ENCODE measurements at places on chromosomes 11 and 22. TPM values are rescaled to one million over a fixed set of nuclear protein-coding genes. Genes with fewer than 3 reads are reported as not detected.

DNA sequence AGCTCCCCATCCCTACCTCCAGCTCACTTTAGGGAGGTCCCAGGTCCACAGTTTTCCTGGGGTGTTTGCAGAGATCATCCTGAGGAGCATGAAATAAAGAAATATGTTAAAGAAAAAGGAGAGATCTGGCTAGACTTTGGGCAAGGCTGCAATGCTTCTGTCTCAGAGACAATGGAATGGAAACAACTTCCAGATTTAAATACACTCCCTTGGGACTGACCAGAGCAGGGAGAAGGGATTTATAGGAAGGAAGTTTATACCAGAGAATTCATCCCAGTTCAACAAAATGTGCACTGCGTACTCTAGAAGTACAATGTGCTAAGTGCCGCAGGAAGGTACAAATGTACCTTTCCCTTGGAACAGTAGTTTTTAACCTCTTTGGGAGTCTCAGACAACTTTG, 40.4 kb downstream of the ETS1 start:
- H3K27me3 ChIP-seq: no peaks in the 10 kb centered on the region
- peak overlapping the region; percentile 73 for H3K27ac ChIP-seq
- H3K4me1 ChIP-seq: peaks cover 33% of the 10 kb centered on the region

DNA sequence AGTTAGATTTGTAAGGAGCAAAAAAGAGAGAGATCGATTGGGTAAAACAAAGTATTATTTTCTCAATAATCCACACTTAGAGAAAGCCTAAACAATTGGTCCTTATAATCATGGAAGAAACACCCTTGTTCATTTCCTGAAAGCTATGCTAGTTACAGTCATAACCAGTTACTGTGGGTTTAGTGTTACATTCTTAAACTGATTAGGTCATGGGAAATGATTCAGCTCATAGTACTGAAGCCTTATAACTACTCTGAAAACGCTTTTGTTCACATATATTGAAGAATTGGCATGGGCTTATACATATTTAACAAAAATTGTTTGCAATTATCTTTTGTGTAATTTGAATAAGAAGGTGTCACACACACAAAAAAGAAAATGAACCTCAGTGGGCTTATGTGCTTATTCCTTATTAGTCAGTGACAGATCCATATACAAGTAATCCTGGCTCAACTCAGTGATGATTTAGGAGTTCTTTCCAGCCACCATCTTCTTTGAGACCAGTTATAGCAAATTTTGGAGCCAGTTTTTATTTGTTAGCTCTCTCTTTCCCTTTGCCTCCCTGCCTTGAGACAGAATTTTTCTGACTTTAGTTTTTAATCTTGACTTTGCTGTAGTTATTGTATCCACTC, 198.5 kb upstream of the CTSC start:
- H3K4me3 ChIP-seq: no peak overlapping the region
- H3K27me3 ChIP-seq: no peaks in the 10 kb centered on the region
- no peaks in the 10 kb centered on the region for H3K36me3 ChIP-seq
- DNase-seq: no peak
- H3K4me1 ChIP-seq: no peaks in the 10 kb centered on the region

DNA sequence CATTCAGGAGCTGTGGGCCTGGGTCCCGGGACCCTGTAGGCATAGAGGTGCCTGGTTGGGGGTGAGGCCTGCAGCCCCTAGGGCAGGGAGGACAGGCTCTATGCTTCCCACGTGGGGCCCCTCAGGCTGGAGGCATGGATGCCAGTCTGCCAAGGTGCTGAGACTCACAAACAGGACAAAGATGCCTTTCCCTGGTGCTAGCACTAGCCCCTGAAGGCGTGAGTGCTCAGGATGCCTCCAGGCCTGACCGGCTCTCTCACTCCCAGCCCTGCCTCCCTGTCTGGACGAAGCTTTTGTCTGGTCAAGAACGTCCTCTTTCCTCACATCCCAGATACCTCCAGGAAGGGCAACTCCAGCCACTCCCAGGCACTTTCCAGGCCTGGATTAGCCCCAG, 2.1 kb downstream of the CDC42BPG start:
- peaks cover 42% of the 10 kb centered on the region for H3K4me1 ChIP-seq
- no peaks in the 10 kb centered on the region for H3K27me3 ChIP-seq
- peaks cover 36% of the 10 kb centered on the region for H3K36me3 ChIP-seq
- H3K4me3 ChIP-seq: peak overlapping the region; percentile 50
- no peak for DNase-seq

Gene TRPM5
- total RNA-seq: 0.45 TPM

GRCh38 chr11:63838150-63838677, 696 bp upstream of the MARK2 start:
- peaks cover 50% of the 10 kb centered on the region for H3K4me1 ChIP-seq
- no peaks in the 10 kb centered on the region for H3K36me3 ChIP-seq
- DNase-seq: no peak
- peak overlapping the region; percentile 90 for H3K4me3 ChIP-seq
- peak overlapping the region; percentile 94 for H3K27ac ChIP-seq

- peaks cover 7% of the 10 kb centered on the region for H3K4me1 ChIP-seq
- H3K27ac ChIP-seq: no peak overlapping the region
- H3K4me3 ChIP-seq: no peak overlapping the region
- no peaks in the 10 kb centered on the region for H3K27me3 ChIP-seq
These were observed 52.0 kb downstream of the CBL start for GRCh38 chr11:119258180-119258579.

DNA sequence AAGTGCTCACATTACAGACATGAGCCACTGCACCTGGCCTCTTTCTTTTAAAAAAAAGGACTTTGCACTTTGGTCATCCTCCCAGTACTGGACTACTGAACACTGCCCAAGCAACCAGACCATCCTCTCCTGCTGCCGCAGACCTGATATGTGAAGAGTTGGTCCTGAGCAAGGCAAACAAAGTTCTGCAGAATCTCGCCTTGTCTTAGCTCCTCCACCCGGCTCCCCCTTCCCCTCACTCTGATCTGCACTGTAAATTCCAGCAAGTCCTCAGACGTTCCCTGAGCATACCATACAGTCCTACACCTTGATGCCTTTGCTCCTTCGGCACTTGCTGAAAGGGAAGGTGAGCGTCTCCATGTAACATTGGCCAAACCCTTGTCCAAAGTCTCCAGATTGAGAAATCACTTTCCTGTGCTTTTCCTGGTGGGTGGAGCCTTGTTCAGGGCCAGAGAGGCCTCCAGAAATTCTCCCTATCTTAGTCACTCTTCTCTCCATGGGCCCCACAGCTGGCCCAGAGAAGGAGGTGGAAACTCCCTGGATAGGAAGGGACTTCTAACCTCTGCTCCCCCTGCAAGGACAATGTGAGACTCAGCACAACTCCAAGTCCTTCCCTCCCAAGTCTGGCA, 47.0 kb upstream of the TIMP3 start:
- H3K27ac ChIP-seq: no peak overlapping the region
- peak; percentile 38 for DNase-seq
- H3K4me3 ChIP-seq: no peak overlapping the region

DNA sequence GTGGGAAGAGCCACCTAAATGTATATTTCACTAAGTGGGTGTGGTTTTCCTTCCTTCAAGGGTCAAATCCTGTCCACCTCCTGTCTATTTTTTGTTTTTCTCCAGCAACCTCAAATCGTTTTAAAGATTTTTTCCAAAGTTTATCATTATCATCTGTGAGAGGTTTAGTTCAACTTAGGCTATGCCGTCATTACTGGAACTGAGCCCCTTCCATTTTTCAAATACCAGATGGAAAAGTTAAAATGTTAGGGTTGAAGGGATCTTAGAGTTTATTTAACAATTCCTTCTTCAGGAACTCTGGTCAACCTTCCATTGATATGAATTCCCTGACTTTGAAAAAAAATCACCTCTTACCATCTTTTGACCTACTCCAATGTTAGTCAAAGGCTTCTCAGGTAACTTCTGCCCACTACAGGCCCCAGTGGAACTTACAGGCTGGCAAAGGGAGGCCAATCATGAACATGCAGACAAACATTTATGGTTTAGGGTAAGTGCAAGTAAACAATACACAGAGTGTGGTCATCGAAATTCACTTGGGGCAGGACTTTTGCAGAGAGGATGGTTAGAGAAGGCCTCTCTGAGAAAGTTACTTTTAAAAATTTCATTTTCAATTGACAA, 45.2 kb downstream of the SYN3 start:
- no peaks in the 10 kb centered on the region for H3K4me1 ChIP-seq
- DNase-seq: no peak
- no peaks in the 10 kb centered on the region for H3K27me3 ChIP-seq
- H3K36me3 ChIP-seq: no peaks in the 10 kb centered on the region
- H3K4me3 ChIP-seq: no peak overlapping the region

DNA sequence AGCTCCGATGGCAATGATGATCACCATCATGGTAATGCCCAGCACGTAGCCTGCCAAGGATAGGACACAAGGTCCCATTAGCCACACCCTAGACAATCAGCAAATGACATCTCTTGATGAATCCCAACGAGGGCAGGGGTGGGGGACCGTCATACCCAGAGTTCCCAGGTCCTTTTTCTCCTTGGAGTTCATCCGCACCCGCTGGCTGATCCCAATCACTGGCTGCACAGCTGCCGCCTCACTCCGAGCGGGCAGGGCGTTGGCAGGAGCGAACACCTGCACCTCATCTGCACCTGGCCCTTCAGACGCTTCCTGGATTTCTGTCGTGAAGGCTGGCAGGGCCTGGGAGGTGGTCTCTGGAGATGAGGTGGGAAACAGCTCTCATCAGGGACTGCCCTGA, 2.9 kb downstream of the PIK3IP1 start:
- peak; percentile 44 for DNase-seq
- peaks cover 64% of the 10 kb centered on the region for H3K4me1 ChIP-seq
- H3K27me3 ChIP-seq: no peaks in the 10 kb centered on the region
- peak overlapping the region; percentile 70 for H3K4me3 ChIP-seq
- H3K36me3 ChIP-seq: peaks cover 44% of the 10 kb centered on the region

GRCh38 chr11:2428322-2428795, 16.0 kb downstream of the TRPM5 start:
- peaks cover 7% of the 10 kb centered on the region for H3K27me3 ChIP-seq
- no peaks in the 10 kb centered on the region for H3K4me1 ChIP-seq
- no peak overlapping the region for H3K4me3 ChIP-seq
- DNase-seq: peak; percentile 86
- no peaks in the 10 kb centered on the region for H3K36me3 ChIP-seq

DNA sequence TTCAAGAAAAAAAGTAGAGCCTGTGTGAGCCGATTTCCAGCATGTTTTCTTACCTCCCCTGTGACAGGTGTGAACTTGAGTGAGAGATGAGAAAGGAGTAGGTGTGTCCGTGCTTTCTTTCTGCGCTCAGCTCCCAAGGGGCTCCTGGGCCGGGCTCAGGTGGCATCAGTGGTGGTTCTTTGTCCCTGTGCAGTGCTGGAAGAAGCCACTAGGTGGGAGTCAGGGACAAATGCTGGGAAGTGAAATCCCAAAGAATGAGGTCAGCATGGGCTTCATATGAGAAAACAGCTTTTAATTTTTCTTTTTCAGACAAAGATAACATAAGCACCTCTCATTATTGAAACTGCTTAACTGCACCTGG, 57.8 kb downstream of the PPFIBP2 start:
- H3K4me1 ChIP-seq: peaks cover 58% of the 10 kb centered on the region
- no peaks in the 10 kb centered on the region for H3K27me3 ChIP-seq
- no peak overlapping the region for H3K4me3 ChIP-seq
- H3K36me3 ChIP-seq: no peaks in the 10 kb centered on the region
- H3K27ac ChIP-seq: peak overlapping the region; percentile 80
- DNase-seq: peak; percentile 93

DNA sequence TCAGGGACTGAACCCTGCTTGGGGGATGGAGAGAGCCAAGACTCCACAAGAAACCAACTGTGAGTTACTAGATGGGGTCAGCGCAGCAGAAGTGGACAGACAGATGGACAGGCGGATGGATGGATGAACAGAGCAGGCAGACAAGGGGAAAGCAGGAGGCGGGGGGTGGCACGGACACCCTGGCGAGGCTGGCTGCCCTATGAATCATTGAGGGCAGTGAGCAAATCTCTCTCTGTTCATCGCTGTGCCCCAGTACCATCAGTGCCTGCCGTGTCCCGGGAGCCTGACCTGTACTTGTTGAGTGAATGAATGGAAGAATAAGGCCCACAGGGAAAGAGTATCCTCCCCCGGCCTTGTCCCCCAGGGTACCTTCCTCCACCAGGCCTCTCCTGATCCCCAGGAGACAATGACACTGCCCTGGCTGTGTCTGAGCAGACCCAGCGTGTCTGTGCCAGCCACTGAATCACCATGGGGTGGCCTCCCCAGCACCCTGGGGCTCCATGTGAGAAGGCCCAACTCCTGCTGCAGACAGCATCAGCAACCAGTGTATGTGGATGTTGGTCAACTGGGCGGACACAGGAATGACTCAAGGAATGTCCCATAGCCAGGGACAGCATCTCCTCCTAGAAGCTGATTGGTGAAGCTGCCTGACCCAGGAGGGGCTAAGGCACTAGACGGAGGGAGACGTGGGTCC, 5.1 kb upstream of the KLHL35 start:
- no peaks in the 10 kb centered on the region for H3K36me3 ChIP-seq
- no peak overlapping the region for H3K27ac ChIP-seq
- no peaks in the 10 kb centered on the region for H3K27me3 ChIP-seq

DNA sequence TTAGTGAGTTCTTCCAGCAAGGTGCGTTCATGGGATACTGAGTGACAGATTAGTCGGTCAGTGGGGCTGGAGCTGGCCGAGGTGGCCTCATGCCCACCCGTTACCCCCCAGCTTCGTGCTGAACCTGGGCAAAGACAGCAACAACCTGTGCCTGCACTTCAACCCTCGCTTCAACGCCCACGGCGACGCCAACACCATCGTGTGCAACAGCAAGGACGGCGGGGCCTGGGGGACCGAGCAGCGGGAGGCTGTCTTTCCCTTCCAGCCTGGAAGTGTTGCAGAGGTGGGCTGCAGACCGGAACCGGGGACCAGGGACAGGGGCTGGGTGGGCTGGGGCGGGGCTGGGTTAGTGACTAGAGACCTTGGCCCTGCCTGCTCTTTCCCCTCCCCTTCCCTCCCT, 2.9 kb downstream of the LGALS1 start:
- DNase-seq: no peak
- no peak overlapping the region for H3K4me3 ChIP-seq
- peak overlapping the region; percentile 91 for H3K27ac ChIP-seq
- no peaks in the 10 kb centered on the region for H3K27me3 ChIP-seq

GRCh38 chr11:19316434-19316833, 75.7 kb upstream of the E2F8 start:
- H3K27me3 ChIP-seq: no peaks in the 10 kb centered on the region
- peaks cover 11% of the 10 kb centered on the region for H3K4me1 ChIP-seq
- DNase-seq: peak; percentile 64
- no peak overlapping the region for H3K4me3 ChIP-seq
- no peaks in the 10 kb centered on the region for H3K36me3 ChIP-seq

Gene NRIP3
- total RNA-seq: not detected

- no peak overlapping the region for H3K4me3 ChIP-seq
- H3K4me1 ChIP-seq: peaks cover 18% of the 10 kb centered on the region
- H3K27me3 ChIP-seq: peaks cover 7% of the 10 kb centered on the region
- no peaks in the 10 kb centered on the region for H3K36me3 ChIP-seq
- peak; percentile 29 for DNase-seq
These were observed 34.6 kb upstream of the SHANK2 start for GRCh38 chr11:71286701-71287643.

Gene DEFB108B
- total RNA-seq: not detected

DNA sequence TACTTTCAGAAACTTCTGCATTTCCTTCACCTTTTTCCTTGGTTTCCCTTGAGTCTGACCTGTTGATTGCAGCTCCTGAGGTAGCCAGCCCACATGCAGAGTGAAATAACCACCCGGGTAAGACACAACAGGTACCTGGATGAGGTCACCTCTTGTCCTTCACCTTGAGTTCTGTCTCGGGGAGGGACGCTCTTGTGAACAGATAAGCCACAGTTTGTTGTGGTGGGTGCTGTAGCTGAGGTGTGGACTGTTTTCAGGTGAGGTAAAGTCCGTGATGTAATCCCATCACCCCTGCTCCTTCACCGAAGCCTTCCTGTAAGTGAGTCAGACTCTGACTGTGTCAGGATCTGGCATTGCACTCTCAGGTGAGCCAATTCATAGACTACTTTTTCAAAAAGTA, 183.1 kb downstream of the NAV2 start:
- DNase-seq: no peak
- H3K27ac ChIP-seq: no peak overlapping the region
- no peak overlapping the region for H3K4me3 ChIP-seq
- no peaks in the 10 kb centered on the region for H3K27me3 ChIP-seq

All from stomach (tissue), 19 donors.